Activated CD4-positive, alpha-beta T cell treated with anti-CD3 and anti-CD28 coated beads, Interleukin-2, amount 10 ng/mL, durations not matched to agents 24 days and 14 days (primary cell): ENCODE measurements at places on chromosomes 2 and 18.

DNA sequence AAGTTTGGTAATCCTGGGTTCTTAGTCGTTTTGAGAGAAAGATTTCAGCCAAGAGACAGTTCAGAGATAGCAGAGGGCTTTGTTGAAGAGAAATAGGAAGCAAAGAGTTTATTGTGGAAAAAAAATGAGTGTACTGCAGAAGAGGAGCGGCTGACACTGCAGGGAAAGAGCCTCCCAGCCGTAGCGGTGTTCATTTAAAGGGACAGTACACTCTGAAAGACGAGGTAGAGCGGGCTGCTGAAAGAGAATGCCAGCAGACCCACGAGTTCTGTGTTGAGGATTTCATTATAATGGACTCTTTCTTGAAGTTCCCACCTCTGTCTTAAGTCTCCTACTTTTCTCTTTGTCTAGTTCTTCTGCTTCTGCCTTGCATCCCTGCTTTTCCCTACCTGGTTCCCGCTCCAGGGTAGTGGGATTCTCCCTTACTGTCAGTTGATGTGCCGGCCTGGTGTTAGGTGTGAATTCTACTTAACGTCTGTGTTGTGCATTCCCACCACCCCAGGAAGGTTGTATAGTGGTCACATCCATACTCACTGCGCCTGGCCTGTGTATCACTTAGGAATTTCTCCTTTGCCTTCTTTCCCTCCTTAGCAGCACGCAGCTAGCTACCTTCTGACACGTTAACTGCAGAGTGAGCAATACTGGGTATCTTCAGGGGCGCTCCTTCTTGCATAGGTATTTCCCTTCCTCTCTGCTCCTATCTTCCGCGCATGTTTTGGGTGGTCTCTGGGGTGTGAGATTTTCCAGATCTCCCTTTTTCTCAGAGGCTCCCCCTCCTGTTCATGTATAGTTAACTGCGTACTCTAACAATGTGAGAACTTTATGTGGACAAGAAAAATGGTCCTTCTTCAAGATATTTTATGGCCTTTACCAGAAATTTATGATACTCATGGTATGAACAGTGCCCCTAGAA, 164.5 kb downstream of the PTH2R start:
- peak; percentile 20 for DNase-seq

DNA sequence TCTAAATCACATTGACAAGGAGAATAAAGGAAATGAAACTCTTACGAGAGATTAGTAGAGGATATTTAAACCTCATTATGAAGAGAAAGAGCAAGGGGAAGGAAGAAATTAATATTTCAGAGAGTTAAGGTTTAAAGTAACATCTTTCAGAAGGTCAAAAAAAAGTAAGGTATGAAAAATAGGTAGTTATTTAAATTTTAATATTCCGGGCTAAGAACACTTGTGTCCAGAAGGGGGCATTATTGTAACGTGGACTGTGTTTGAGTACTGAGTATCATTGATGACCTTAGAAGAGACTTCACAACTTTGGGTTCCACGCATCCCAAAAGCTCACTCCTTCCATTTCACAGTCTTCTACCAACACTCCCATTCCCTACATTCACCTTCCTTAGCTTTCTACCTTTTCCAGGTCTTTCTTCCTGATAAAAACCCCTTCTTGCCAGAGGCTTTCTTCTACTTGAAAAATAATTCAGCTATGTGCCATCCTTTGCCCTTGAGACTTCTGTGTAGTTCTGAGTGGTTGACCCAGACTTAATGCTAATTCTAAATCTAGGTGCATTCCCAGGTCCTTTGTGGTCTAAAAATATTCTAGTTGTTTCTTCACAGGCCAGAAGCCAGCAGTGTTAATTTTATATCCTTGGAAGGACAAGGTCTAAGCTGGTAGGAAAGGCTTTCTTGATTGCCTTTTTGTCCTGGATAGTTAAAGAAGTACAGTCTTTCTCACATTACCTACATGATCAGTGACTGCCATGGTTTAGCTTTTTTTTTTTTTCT, 16.5 kb downstream of the DYNC1I2 start:
- DNase-seq, result peak; percentile 66

- DNase-seq, result no peak
Observed at GRCh38 chr2:219713110-219713509, 85.7 kb downstream of the SLC4A3 start.

DNA sequence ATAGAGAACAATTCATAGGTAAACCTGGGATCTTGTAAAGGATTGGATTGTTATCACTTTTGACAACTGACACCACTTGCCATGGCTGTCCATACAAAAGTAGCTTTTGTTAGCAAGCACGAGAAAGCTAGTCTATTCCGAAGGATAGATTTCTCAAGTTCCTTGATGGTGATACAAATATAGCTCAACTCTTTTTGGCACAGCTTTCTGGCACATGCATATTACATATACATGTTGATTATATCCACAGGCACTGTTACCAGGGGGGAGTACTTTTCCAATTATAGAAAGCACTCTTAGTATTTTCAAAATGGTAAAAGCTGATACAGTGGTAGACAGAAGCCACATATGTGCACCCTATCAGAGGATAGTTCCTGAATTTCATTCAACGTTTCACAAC, 168.9 kb downstream of the UPP2 start:
- no peak for DNase-seq

- no peak for DNase-seq
Observed at GRCh38 chr18:63514888-63515678, 27.1 kb upstream of the SERPINB12 start.

DNA sequence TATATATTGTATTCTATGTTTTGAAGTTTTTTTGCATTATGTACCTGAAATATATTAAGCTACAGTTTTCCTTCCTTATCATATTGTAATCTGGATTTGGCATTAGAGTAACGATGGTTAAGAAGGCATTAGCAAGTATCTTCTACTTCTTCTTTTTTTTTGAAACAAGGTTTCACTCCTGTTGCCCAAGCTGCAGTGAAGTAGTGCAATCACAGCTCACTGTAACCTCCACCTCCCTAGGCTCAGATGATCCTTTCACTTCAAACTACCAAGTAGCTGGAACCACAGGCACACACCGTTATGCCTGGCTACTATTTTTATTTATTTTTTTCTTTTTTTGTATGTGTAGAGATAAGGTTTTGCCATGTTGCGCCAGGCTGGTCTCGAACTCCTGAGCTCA, 201.1 kb downstream of the ZNF804A start:
- no peak for DNase-seq

- DNase-seq, result no peak
Observed at GRCh38 chr2:29485631-29486030, 370.4 kb downstream of the CLIP4 start.

- DNase-seq, result no peak
Observed at GRCh38 chr2:149446748-149447147, 116.4 kb downstream of the LYPD6 start.

GRCh38 chr2:46273225-46273863, 23.9 kb upstream of the EPAS1 start:
- no peak for DNase-seq

DNA sequence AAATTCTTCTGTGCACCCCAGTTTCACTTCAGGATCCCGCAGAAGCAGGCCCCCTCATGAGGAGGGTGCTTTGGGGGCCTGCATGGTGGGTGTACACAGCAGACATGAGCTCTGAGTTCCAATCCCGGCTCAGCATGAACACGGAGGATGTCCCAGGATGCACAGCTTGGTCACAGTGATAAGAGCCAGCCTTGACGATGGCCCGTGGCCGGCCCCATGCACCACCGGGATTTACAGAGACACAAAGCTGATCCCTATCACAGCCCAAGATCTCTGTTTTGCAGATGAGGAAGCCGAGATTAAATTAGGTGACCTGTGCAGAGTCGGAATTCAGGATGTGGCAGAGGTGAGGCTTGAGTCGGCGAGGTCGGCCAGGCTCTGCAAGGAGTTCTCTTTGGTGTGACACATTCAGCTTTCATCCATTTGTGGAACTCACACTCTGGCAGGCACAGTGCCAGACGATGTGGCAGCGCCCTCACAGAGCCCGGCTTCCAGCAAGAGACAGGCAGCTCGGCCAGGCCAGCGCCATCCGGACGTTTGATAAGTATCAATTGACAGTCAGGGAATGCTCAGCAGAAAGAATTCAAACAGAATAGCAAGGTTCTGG, 456.3 kb upstream of the MYT1L start:
- no peak for DNase-seq

DNA sequence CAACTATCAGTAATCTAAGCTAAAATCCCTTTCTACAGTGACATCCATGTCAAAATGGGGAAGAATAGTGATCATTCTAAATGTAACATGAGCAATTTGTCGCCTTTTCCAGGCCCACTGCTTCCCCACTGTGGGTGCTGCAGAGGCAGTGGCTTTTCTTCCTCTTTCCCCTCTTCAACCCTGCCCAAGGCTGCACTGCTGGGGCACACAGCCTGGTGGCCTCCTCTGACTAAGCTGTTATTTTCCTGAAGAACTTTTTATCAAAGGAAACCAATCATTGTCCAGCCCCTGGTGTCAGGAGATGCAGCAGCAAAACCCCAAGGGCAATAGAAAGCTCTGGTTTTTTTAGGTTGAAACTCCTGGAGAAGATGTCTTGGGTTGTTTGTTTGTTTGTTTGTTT, 117.6 kb upstream of the KLF7 start:
- peak; percentile 64 for DNase-seq

GRCh38 chr2:129712676-129712985, 266.8 kb upstream of the RAB6C start:
- peak; percentile 50 for DNase-seq

DNA sequence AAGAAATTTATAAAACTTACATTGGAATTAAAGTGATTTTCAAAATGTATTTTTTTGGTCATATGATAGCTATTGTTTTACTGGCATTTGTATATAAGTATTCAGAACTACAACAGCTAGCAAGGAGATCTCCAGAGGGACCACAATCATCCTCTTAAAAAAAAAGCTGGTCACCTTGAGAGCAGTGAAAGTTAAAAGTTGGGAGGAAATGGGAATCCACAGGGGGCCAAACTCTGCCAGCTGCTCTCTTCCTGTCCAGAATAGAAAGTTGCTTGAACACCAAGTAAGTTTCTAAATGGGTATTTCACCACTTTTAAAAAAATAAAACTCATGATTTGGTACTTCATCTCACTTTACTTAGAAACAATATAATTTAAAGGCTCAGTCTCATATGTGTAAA, 1025.1 kb downstream of the LRP1B start:
- DNase-seq, result no peak

GRCh38 chr2:75100801-75101151, 98.5 kb downstream of the TACR1 start:
- no peak for DNase-seq

- DNase-seq, result no peak
Observed at GRCh38 chr18:8834881-8835280, 129.5 kb downstream of the MTCL1 start.

- no peak for DNase-seq
Observed at GRCh38 chr2:215059724-215060123, 78.7 kb downstream of the ABCA12 start.

DNA sequence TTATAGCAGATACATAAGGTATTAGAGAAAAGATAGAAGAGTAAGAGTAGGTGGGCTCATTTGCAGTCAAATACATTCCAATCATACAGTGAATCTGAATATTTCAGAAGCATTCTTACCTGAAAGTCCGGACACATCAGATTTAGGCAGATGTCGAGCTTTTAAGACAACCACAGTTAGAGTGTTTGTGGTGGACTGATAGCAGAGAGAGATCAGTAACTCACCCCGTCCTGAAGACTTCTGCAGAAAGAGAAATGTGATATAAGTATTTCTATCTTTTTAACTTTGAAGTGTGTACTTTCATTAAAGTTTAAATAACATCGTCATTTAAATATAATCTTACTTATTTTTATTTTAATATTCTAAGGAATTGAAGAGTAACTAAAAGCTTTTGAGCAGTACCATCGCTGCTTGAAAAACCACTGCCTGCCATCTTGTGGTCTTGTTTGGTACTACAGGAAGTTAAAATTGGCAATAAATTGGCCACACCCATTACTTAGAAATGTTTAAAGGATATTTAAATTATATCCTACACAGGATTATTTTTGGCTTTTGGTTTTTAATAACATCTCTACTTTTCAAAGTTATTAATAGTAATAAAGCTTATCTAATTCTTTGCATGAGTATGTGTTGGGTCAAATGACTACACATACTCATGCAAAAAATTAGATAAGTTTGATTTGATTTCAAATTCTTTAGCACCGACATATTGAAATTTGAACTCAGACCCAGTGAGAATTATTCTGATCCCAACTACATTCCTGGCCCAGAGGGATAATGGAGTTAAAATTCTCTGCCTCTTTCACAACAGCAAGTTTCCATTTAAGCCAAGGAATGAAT, 5.5 kb downstream of the SYT4 start:
- DNase-seq, result peak; percentile 77

- no peak for DNase-seq
Observed at GRCh38 chr2:14180333-14180732, 452.2 kb upstream of the LRATD1 start.

GRCh38 chr18:74128159-74128558, 19.5 kb downstream of the FBXO15 start:
- DNase-seq, result no peak

- DNase-seq, result no peak
Observed at GRCh38 chr2:10402653-10403215, 45.4 kb downstream of the ODC1 start.

DNA sequence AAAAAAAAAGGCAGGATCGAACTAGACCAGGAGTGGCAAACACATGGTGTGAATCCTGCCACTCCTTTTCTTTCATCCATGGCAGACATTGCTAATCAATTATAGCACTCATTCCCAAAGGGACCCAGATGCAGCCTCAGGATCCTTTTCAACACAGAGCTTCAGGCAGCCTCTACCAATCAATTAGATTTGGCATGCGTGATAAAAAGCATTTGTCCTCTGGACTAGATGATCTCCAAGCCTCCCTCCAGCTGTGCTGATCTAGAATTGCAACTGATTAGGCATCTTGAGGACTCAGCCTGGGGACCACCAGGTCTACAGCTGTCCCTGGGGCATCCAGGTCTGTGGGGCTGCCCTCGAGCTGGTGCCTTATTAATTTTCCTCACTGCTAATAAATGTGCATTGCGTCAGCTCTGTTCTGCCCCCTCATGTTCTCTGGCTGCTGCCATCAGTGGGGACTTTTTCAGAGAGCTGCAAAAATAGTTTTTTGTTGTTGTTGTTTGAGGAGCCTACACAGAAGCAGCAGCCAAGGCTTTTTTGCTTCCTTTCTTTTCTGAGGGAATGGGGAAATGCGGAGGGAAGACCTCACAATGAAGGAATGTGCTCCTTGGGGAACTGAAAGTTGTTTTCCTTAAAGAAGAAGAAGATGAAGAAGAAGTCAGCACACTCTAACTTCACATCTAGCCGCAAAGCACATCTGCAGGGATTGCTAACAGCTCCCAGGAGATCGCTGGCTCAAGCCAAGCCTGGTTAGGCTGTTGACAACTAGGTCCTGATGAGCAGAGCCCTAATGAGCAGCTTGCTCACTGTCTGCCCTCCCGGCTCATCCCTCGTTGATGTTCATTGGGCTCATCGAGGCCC, 8.8 kb upstream of the ATOH8 start:
- no peak for DNase-seq
